ENCODE measurements at places on chromosomes 2 and 18.

DNA sequence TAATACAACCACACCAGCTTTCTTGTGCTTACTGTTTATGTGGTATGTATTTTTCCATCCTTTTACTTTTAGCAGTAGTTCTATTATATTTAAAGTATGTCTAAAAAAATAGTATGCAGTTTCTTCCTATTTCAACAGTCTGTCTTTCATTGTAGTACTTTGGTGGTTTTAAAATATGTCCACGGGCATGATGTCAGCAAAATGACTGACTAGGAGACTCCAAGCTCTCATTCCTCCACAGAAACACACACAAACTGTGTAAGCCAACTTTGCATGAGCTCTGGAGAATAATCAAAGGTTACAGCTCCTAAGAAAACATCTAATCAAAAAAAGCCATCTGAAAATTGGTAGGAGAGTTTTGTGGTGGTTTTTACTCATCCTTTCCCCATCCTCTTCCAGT, 56.1 kb downstream of the TEX51 start:
- DNase-seq, result no peak

DNA sequence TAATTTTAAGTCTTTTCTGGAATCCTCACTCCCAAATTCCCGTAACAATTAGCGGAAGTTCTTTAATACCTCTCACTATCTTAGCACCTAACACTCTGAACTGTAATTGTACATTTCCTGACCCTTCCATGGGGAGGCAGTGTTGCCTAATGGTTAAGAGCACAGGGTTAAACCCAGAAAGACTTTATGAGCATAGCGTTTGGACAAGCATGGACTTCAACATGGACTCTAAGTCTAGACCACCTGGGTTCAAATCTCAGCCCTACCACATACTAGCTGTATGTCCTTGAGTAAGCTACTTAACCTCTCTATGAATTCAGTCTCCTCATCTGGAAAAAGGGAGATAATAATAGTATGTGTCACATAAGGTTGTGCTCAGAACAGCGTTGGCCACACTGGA, 13.0 kb downstream of the ANTXR1 start:
- DNase-seq, result no peak

DNA sequence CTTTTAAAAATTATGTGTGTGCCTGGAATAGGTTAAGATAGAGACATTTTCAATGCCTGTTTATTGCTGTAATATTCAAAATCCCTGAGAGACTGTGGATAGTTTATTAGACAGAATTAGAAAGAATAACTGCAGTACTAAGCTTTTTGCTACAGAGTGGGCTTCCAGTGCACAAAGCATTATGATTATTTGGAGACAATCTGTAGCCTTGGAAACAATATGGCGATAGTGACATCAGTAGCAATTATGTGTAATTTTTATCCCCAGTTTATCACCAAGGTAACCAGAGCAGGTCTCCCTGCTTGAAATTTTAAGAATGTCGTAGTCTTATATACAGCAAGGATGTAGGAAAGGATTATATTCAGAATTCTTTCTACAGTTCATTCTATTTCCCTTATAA, 100.0 kb downstream of the MYO3B start:
- DNase-seq, result no peak

DNA sequence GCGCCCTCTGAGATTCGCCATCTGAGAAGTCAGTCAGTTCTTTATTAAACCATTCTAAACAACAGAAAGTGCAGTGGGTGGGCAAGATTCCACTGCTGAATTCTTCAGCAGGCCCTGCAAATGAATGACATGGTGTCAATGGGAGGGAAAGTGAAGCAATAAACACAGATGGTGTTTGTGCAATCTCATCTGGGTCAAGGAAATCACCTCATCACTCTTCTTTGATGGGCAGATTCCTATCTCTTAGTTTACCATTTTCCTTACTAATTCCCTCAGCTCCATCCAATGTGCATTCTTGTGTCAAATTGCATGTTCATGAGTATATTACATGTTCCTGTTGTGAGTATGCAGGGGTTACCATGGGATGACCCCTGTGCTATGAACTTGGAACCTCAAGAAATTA, 100.7 kb upstream of the CYP1B1 start:
- DNase-seq, result no peak

GRCh38 chr2:56315376-56315775, 131.6 kb downstream of the CCDC85A start:
- no peak for DNase-seq

GRCh38 chr18:73283032-73283431, 415.2 kb upstream of the NETO1 start:
- DNase-seq, result no peak

DNA sequence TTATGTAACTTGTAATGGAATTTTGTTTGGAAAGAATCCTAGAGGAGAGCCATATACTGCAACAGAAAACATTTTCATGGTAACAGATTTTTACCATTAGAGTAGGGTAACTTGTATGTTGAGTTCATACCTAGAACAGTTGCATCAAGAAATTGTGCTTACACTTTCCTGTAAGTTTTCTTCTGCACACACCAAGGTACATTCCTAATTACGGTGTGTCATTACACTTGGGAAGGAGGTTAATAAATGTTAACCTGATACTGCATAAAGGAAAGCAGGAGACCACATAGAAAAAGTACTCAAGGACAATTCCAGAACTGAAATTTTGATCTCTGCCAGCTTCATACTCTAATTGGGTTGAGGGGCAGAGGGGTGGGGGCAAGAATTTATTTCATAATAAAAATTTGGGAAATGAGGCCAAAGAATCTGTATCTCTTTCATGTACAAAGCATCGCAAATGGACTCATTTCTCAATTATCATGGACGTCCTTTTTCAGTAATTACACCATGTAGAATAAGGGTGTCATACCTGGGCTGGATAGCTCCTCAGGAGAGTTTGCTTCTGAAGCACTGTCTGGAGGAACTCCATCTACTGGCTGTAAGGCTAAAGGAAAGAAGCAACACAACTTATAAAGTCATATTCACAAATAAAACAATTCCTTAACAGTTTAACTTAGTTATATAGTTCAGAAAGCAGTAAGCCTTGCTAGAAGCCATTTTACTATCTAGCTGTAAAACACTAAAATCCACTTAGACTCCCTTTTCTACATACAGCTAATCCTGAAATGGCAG, 82.8 kb upstream of the GRB14 start:
- DNase-seq, result no peak
